ENCODE measurements at places on chromosomes 3 and 15.

DNA sequence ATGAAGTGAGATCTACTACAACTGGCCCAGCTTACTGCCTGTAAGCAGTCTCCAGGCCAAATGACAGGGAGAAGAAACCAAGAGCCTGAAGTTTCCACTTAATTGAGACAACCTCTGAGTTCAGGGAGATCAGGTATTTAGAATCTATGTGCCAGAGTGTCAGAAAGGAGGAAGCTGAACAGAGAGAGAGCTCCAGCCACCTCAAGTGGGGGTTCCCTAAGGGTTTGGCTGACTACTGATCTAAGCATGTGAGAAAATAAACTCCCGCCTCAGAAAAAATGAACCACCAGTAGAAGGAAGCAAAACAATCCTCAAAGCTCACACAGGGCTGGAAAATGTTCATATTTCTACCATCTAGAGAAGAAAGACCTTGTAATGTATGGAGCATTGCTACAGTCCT is 25.0 kb downstream of the ADAM10 start:
- DNase-seq: no peak

GRCh38 chr3:69248436-69248835 is 126.0 kb upstream of the LMOD3 start:
- DNase-seq: no peak

- no peak for DNase-seq
Observed at GRCh38 chr3:182238126-182238525, 526.4 kb downstream of the SOX2 start.

DNA sequence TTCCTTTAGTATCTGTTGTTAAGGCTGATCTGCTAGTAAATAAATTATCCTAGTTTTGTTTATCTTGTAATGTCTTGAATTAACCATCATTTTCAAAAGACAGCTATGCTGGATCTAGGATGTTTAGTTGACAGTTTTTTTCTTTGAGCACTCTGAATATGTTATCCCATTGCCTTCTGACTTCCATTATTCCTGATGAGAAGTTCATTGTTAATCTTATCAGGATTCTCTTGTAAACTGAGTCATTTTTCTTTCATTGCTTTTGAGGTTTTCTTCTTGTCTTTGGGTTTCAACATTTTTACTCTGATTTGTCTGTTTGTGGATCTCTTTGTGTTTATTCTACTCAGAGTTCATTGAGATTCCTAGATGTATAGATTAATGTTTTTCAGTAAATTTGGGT is 157.7 kb downstream of the WNT7A start:
- no peak for DNase-seq

- DNase-seq: no peak
Observed at GRCh38 chr15:92579486-92579885, 76.1 kb downstream of the FAM174B start.

All from NCI-H2029 (cell line).